Kasumi-1 (cell line): ENCODE measurements at places on chromosomes 1 and 21.
A peak's percentile ranks its signal among the peaks of the same experiment; 100 is the strongest.

DNA sequence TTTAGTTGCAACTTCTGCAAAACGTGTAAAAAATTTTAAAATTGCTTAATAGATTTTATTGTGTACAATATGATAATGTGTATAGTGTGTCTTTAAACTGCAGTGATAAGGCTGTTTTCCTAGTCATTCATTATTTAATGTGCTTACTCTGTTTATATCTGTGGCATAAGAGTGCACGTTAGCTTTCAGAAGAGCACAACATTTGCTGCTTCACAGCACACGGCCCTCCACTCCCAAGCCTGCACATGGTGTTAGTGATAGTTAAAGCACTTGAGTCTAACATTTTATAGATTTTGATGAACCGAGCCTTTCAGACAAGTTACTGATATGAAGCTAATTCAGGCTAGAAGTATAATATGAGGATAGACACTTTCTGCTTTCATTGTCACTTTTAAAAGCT is 120.6 kb downstream of the ADGRL2 start:
- DNase-seq = no peak

GRCh38 chr1:84427250-84428188 is 29.2 kb downstream of the DNASE2B start:
- no peak for DNase-seq

- peak; percentile 16 for DNase-seq
These were observed 231.9 kb upstream of the JUN start for GRCh38 chr1:59015708-59016107.

DNA sequence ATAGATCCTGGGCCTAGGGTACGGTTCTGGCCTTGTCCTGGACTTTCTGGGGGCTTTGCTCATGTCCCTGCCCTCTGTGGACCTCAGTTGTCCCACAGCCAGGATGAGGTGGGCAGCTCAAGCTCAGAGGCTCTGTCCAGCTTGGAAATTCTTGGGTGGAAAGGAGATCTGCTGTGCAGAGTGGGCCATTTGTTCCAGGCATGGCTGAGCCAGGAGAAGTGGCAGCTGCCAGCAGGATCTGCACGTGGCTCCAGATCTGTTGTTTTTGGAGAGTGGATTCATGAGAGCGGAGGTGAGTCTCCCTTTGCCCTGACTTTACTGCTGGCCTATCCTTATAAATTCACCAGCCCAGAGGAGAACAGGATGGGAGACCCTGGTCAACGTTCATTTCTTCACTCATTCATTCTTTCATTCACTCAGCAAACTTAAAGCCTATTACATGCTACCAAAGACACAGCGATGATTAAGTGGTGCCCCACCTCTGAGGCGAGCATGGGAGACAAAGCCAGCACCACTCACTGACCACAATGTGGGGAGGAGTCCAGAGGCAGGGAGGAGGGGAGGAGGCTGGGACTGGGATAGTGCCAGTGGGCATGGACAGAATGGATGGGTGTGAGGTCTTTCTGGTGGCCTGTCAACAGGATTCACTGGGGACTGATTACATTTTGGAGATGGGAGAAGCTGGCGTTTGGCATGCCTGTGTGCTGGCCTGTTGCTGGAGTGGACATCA is 205.1 kb downstream of the TRABD2B start:
- no peak for DNase-seq

GRCh38 chr1:184553845-184554244 is 167.0 kb downstream of the C1orf21 start:
- no peak for DNase-seq

DNA sequence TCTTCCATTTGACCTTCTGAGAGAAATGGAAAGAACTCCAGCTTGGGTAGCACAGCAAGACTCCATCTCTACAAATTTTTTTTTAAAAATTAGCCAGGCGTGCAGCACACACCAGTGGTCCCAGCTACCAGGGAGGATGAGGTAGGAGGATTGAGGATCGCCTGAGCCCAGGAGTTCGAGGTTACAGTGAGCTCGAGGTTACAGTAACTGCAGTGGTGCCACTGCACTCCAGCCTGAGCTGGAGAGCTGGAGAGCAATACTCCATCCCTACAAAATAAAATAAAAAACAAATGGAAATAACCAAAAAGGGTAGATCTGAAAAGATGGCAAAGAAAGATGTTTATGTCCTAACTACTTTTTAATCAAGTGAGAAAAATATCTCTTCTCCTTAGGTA is 14.5 kb downstream of the POGZ start:
- DNase-seq = no peak

DNA sequence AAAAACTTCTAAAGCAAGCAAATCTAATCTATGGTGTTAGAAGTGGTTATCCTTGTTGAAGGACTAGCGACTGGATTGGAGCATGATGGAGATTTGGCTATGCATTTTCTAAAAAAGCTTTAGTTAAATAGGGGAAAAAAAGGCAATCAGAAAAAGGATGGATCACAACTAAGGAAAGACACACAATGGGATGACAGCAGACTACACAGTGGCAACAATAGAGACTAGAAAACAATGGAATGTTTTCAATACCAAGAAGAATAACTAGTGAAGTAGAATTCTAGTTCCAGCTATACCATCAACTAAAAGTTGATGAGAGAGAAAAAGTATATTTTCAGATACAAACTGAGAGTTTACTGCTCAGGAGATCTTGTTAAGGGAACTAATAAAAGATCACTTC is 605.8 kb downstream of the PTPRU start:
- no peak for DNase-seq

DNA sequence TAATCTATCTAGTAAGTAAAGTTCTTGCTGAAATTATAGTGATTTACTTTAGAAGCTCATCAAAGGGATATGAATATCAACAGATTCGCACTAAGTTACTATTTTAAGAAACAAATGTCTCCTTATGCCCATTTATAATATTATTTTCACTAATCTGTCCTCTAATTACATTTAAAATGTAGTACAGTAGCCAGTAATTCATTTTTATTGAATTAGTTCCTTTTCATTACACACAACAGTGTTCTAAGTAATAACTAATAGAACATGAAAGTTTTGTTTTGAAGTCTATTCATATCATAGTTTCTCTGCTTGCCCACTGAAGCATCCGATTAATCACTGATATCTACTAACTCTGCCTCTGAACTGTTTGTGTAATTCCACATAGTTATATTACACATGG is 225.8 kb downstream of the NEGR1 start:
- DNase-seq = no peak

- no peak for DNase-seq
These were observed 74.1 kb downstream of the OLFML2B start for GRCh38 chr1:161949548-161949947.

GRCh38 chr1:47995306-47996050 is 1.7 kb downstream of the TRABD2B start:
- DNase-seq = no peak

- no peak for DNase-seq
These were observed 291.4 kb downstream of the LRRC40 start for GRCh38 chr1:69913977-69914376.

- no peak for DNase-seq
These were observed 331.8 kb downstream of the NEGR1 start for GRCh38 chr1:71950579-71950978.

DNA sequence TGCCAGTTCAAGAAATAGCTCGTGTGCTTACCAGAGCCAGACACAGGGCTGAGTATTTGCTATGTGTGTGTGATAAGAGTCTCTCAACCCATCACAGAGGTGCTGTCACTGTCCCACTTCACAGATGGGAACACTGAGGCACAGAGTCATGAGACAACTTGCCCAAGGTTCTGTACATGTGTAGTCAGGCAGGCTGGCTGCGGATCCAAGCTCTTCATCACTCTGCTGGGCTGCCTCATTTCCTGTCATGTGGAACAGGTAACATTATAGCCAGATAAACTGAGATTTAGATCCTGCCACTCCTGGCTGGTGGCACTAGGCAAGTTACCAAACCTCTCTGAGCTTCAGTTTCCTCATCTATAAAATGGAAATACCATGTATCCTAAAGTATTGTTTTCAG is 77.8 kb downstream of the ITPKB start:
- DNase-seq = no peak

DNA sequence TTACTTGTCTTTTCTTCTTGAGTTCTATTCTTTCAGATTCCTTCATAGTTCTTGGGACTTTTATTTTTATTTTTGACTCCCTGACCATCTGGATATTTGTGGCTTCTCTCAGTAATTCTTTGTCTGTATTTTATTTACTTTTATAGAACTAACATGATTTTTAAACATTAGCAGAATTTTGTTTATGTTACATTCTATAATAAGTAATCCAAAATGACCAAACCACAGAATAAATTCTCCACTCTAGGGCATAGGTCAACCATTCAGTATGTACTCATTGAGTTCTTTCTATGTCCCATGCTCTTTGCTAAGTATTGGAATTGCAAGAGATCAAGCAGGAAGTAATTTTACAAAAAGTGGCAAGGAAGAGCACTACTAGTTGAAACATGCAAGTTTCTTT is 969.0 kb downstream of the TTLL7 start:
- DNase-seq = no peak

DNA sequence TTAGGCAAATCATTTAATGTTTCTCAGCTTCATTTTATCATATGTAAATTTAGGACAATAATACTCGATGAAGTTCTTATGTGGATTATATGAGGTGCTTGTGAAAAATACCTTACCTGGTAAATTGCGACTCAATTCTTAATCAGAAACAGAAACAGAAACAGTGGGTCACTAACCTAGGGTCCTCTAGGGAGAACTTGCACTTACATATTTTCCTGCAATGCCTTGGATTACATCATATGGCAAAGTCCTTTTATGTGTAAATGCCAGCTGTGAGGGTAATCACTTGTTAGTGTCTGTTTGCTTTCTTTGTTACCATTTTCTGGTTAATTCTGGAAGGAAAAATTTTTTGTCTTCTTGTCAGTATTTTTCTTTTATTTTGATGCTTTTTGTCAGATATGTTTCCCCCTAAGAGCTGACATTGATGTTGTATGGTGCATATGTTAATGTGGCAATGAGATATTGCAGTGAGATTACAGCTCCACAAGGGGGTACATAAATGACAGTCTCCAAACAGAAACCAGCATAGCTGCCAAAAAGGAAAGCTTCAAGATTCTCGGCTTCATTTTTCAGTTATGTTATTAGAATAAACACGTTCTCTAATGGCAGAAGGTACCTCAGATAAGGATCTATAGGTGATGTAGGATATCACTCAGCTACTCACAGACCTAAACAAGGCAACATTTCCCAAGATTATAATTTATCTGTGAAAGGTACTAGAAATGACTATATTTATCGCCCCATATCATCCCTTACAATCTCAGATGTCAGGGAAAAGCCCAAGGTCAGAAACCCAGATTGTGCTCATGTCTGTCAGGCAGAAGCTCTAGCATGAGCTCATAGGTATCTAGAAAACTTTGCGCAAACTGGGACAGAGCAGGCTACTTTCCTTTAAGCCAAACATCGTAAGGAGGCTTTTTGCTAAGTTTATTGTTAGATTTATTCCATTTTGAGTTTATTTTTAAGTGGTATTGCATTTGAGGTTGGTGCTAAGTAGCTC is 119.9 kb downstream of the FASLG start:
- peak; percentile 17 for DNase-seq

- DNase-seq = no peak
These were observed 1.9 kb downstream of the CNN3 start for GRCh38 chr1:94925004-94925403.

DNA sequence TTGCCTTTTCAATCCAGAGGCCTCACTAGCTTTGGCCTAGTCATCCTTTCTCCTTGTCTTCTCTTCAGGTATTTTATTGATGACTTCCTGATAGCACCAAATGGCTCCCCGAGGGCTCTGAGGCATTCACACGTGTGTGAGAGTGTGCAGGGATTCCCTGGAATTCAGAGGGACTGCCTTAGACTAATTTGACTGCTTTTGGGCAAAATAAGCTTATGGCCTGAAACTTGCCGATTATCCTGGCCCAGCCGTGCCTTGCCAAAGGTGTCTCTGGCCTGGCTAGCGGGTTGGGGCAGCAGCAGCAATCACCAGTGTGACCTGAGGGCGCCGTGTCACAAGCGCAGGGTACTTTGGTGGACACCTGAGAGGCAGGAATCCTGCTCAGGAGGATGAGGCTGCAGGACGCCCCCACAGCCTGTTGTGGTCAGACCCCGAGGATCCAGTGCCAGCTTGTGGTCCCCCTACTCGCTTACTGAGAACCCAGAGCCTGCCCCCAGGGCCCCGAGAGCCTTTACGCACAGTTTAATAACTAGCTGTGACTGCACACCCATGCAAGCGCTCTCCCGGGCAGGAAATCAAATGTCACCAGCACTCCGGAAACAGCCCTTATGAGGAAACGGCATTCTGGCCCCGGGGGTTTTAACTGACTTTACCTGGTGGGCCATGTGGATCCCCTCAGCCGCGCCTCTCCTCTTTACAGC is 62.8 kb upstream of the PDE9A start:
- peak; percentile 80 for DNase-seq

DNA sequence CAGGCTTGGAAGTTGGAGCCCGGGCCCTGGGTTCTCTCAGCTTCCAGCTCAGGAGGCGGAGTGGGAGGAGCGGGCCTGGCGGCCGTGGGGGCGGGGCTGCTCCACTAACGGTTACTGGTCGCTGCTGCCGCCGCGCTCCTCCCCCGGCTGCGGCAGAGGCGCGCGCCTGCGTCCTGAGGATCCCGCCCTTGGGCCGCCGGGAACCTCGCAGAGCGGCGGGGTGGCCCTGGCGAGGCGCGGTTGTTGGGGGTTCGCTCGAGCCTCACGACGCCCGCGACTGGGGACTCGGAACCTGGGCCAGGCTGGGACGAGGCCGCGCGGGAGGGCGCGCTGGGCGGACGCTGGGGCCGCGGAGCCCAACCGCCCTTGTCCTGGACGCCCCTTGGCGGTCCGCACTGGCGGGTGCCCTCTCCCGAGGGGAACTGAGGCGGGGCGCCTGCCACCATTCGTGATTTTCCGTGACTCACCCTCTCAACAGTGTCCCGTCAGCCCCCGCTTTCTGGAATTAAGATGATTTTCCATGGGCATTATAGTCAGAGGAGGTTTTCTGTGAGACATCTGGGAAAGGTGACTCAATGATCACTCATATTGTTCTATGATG is 34.1 kb downstream of the OR2G3 start:
- DNase-seq = no peak

GRCh38 chr1:65467536-65467935 is 47.1 kb downstream of the LEPR start:
- no peak for DNase-seq

- no peak for DNase-seq
These were observed 214.0 kb downstream of the KCNJ6 start for GRCh38 chr21:37702241-37702640.

- DNase-seq = no peak
These were observed 51.5 kb downstream of the CHRM3 start for GRCh38 chr1:239437822-239438221.

DNA sequence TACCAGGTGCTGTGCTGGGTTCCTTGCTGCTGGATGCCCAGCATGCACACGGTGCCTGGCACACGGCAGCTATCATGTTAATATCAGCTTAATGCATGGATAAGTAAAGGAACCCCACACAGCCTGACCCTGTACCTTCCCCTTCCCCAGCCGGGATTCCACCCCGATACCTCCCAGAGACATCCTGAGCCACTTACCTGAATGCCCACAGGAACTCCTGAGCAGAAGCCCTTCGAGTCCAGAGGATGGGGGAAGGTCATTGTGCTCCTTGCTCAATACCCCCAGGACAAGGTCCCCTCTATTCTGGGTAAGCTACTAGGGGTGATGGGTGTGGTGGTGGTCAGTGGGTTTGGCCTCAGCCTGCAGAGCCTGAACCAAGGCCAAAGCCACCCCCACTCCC is 1.4 kb downstream of the FAM131C start:
- DNase-seq = no peak
